ENCODE measurements at places on chromosomes 12 and 14. TPM values are rescaled to one million over a fixed set of nuclear protein-coding genes. Genes with fewer than 3 reads are reported as not detected.

CSRP2 gene
- total RNA-seq = 0.36 TPM

DNA sequence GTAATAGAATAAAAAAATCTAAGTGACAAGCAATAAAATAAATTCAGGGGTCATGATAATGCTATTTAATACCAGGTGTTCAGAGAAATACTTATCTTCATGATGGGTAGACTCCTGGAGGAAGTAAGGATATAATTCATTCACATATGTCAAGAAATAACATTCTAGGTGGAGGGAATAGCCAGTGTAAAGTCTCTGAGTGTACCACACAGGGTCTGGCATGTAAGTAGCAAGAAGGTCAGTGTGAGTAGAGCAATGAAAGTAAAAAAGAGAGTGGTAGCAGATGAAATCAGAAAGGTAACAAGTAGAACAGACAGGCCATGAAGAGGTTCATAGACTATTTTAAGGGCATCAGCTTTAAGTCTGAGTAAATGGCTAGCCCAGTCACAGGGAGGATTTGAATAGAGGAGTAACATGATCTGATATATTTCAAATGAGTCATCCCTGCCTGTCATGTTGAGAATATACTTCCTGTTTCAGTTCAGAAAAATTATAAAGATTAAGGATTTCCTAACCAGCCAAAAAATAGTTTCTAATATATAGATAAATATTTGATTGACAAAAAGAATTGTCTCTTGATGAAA is 519.9 kb downstream of the C12orf50 start:
- H3K27me3 ChIP-seq = no peaks in the 10 kb centered on the region
- no peak overlapping the region for H3K27ac ChIP-seq
- H3K4me3 ChIP-seq = no peak overlapping the region
- no peak for DNase-seq
- no peaks in the 10 kb centered on the region for H3K4me1 ChIP-seq
- no peaks in the 10 kb centered on the region for H3K36me3 ChIP-seq

DNA sequence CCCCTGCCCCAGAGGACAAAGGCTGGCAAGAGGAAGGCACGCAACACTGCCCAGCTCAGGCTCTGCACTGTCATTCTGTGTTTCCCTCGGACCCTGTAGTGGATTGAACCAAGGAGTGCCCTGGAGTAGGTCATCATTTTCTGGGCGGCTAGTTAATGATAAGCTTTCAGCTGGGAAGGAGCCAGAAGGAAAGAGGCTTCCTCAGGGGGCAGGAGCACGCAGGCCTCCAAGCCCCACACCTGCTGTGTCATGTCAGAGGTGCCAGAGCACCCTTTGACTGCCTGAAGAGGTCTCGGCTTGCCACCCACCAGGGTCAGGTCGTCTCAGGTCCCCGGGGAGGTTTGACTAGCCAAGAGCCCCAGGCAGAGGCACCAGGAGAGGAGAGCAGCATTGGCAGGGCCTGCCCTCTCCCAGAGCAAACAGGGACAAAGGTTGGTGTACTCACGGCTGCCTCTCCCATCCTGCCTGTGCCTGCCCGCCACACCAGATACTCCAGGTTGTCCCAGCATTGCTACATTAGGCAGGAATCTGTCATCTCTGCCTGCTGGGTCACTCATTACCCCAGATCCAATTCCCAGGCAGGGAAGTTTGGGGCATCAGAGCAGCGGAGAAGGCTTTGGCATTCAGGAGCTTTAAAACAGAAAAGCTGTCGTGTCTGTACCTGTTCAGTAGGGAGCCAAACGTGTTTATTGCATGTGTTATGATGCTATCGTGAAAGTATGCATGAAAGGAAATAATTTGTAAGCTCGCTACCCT is 33.5 kb upstream of the ATP2A2 start:
- H3K4me3 ChIP-seq = no peak overlapping the region
- H3K36me3 ChIP-seq = no peaks in the 10 kb centered on the region
- no peak overlapping the region for H3K27ac ChIP-seq

GRCh38 chr14:53606203-53606602 is 350.4 kb downstream of the BMP4 start:
- no peak overlapping the region for H3K4me3 ChIP-seq
- no peak for DNase-seq
- H3K36me3 ChIP-seq = no peaks in the 10 kb centered on the region
- H3K27me3 ChIP-seq = no peaks in the 10 kb centered on the region
- H3K27ac ChIP-seq = no peak overlapping the region
- no peaks in the 10 kb centered on the region for H3K4me1 ChIP-seq

DNA sequence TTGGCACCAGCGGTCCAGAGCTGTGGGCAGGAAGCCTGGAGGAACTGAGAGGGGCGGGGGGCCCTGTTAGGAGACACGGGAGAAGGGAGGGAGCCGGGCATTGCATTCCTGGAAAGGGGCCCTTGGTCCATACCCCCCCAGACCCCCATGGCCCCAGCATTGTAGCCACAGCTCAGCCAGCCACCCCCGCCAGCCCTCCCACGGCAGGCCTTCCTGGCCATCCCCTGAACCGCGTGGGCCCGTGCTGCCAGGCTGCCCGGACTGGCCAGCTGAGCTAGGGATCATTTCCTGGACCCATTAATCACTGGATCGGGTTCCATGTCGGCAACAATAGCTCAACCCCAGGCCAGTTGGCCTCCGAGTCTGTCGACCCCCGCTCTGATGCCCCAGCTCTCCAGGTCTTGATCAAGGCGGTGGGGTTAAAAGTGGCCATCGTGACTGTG is 39.8 kb upstream of the DIO3 start:
- H3K27ac ChIP-seq = no peak overlapping the region
- H3K4me1 ChIP-seq = no peaks in the 10 kb centered on the region
- H3K4me3 ChIP-seq = no peak overlapping the region
- DNase-seq = no peak

- H3K4me3 ChIP-seq = peak overlapping the region; percentile 87
- H3K27me3 ChIP-seq = no peaks in the 10 kb centered on the region
- peaks cover 66% of the 10 kb centered on the region for H3K4me1 ChIP-seq
- H3K36me3 ChIP-seq = peaks cover 8% of the 10 kb centered on the region
These were observed 1.1 kb downstream of the CLECL1 start for GRCh38 chr12:9731797-9732196.
